HT-29 (cell line): ENCODE measurements at places on chromosomes 13 and 19. TPM values are rescaled to one million over a fixed set of nuclear protein-coding genes. Genes with fewer than 3 reads are reported as not detected.

DNA sequence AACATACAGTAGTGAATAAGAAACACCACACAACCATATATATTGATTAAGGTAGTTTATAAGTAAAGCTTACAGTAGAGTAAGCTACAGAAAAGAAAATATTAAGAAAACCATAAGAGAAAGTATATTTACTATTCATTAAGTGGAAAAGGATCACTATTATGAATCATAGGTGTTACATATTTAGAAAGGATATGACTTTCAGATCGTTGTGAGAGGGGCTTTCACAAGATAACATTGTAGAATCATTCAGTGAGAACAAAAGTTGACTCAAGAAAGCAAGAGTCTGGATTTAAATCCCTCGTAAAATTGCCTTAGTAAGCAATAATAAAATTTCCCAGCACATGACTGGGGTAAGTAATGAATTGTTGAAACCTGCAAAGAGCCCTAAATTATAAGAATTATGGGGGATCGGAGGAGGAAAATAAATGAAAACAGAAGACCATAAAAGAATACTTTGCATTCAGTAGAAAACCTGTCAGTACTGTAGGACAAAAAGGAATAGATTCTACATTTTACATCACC is 6.0 kb downstream of the UFM1 start:
- DNase-seq: no peak

GRCh38 chr13:99378985-99379733 is 72.0 kb upstream of the GPR183 start:
- no peak for DNase-seq

DNA sequence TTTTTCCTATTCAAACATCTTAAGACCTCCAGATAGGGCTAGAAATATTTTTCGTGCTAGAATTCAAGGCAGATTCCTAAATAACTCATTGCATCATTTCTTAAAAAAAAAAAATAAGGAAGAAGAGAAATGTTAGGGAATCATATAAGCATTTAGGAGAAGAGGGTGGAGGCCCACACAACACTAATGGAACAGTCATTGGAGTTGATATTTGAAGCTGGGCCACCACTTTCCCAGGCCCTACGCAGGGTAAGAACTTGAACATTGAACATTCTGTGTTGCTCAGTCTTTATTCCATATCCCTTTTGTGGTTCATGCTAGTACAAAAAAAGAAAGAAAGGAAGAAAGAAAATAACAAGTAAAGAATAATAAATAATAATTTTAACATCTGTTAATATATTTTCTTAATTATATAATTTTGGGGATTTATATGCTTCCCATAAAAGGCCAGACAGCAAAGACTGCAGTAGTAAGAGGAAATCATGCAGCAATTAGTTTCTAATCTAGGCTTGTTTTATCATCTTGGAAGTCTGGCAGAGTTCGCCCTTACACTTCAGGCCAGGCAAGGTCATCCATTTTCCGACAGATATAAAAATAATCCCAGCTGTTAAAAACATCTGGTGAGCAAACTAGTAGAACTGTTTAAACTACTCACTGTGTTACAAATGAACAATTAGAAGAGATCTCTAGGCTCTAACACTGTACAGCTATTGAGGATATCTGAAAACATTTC is 127.7 kb downstream of the FRY start:
- no peak for DNase-seq

NKG7 gene
- total RNA-seq: not detected in 2 replicates

ATXN8OS gene
- total RNA-seq: not detected in 2 replicates

GRCh38 chr13:98916403-98916802 is 61.5 kb downstream of the DOCK9 start:
- DNase-seq: no peak

ZNF544 gene
- total RNA-seq: 60.1 and 64.8 TPM in 2 replicates

DNA sequence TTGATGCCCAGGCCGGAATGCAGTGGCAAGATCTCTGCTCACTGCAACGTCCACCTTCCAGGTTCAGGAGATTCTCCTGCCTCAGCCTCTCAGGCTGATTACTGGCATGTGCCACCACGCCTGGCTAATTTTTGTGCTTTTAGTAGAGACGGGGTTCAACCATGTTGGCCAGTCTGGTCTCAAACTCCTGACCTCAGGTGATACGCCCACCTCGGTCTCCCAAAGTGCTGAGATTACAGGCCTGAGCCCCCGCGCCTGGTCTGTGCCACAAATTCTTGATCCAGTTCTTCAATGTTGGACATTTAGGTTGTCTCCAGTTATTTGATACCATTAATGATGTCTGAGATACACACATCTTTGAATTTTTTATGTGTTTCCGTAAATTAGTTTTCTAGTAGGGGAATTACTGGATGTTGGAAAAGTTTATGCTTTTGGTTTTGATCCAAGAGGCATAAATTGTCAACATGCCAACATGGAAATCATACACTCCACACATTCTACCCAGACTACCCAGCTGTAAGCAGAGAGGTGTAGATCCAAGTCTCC is 525 bp upstream of the COG3 start:
- DNase-seq: no peak
